PC-3 (cell line): ENCODE measurements at places on chromosomes 6 and 20. TPM values are rescaled to one million over a fixed set of nuclear protein-coding genes. Genes with fewer than 3 reads are reported as not detected.

HLA-DOA gene
- total RNA-seq, result not detected in 2 replicates

USP49 gene
- total RNA-seq, result 2.3 and 5.7 TPM in 2 replicates

CALHM6 gene
- total RNA-seq, result not detected in 2 replicates

GRCh38 chr6:30102414-30102969 lies 10.4 kb downstream of the TRIM31 start:
- peak overlapping the region; percentile 75 for H3K4me3 ChIP-seq
- H3K4me1 ChIP-seq, result peaks cover 31% of the 10 kb centered on the region
- peak; percentile 7 for DNase-seq
- H3K27me3 ChIP-seq, result no peaks in the 10 kb centered on the region
- no peak overlapping the region for H3K27ac ChIP-seq

GRCh38 chr6:143699430-143699825 lies 21.7 kb downstream of the PHACTR2 start:
- DNase-seq, result no peak
- no peak overlapping the region for H3K27ac ChIP-seq
- H3K4me1 ChIP-seq, result peaks cover 11% of the 10 kb centered on the region; the same call in 1 of the 2 replicates
- no peaks in the 10 kb centered on the region for H3K27me3 ChIP-seq

- peak; percentile 92 for DNase-seq
- H3K27ac ChIP-seq, result peak overlapping the region; percentile 66
- H3K4me1 ChIP-seq, result peaks cover 30% of the 10 kb centered on the region
- H3K27me3 ChIP-seq, result no peaks in the 10 kb centered on the region
Observed at GRCh38 chr20:57056651-57057050, 209.8 kb downstream of the BMP7 start.

DNA sequence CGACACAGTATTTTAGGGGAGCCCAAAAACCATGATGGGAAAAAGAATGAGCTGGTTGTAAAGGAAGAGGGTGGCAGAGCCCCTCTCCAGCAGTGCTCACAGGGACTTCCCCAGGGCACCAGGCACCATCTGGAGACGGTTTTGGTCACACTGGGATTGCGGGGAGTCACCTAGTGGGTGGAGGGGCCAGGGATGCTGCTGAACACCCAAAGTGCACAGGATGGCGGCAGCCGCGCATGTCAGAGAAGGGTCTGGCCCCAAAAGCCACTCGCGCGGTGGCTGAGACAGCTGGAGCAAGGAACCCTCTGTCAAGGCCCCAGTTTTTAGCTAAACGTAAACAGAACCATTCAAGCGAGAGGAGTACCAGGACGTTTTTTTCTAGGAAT lies 10.8 kb downstream of the CTSZ start:
- H3K36me3 ChIP-seq, result peaks cover 58% of the 10 kb centered on the region
- peaks cover 19% of the 10 kb centered on the region for H3K4me1 ChIP-seq

DNA sequence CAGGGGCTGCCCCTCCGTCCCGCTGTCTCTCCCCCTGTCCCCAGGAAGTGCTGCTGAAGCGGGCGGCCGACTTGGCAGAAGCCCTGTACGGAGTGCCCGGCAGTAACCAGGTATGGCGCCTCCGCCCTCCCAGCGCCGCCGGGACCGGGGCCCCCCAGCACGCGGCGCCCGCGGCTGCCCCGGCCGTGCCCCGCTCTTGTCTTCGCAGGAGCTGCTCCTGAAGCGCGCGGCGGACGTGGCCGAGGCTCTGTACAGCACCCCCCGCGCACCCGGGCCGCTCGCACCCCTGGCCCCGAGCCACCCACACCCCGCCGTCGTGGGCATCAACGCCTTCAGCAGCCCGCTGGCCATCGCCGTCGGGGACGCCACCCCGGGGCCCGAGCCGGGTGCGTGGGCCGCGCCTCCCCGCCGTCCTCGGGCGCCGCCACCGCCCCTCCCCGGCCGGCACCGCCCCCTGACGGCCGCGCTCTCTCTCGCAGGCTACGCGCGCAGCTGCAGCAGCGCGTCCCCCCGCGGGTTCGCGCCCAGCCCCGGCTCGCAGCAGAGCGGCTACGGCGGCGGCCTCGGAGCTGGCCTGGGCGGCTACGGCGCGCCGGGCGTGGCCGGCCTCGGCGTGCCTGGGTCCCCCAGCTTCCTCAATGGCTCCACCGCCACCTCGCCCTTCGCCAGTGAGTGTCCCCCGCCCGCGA lies 48.4 kb downstream of the CPXM1 start:
- no peaks in the 10 kb centered on the region for H3K27me3 ChIP-seq
- no peaks in the 10 kb centered on the region for H3K36me3 ChIP-seq
- DNase-seq, result peak; percentile 43
- peaks cover 21% of the 10 kb centered on the region for H3K4me1 ChIP-seq
- peak overlapping the region; percentile 72 for H3K4me3 ChIP-seq

- H3K4me3 ChIP-seq, result no peak overlapping the region
- H3K27ac ChIP-seq, result no peak overlapping the region
- H3K4me1 ChIP-seq, result no peaks in the 10 kb centered on the region
- H3K36me3 ChIP-seq, result no peaks in the 10 kb centered on the region
- no peaks in the 10 kb centered on the region for H3K27me3 ChIP-seq
Observed at GRCh38 chr20:37727957-37728634, 34.3 kb downstream of the CTNNBL1 start.

- peaks cover 12% of the 10 kb centered on the region for H3K4me1 ChIP-seq
- H3K27me3 ChIP-seq, result no peaks in the 10 kb centered on the region
- no peaks in the 10 kb centered on the region for H3K36me3 ChIP-seq
- no peak for DNase-seq
- no peak overlapping the region for H3K27ac ChIP-seq
Observed at GRCh38 chr6:159959976-159960384, 8.9 kb upstream of the IGF2R start.
